ENCODE measurements at places on chromosomes 3 and 15. TPM values are rescaled to one million over a fixed set of nuclear protein-coding genes. Genes with fewer than 3 reads are reported as not detected.

Gene FETUB
- not detected for total RNA-seq

Gene MGLL
- 0.22 TPM for total RNA-seq

Gene ROPN1
- total RNA-seq, result not detected

Gene IL12A
- not detected for total RNA-seq

Gene GOLIM4
- total RNA-seq, result 9.9 TPM

Gene PIF1
- total RNA-seq, result 60.1 TPM

- no peak for DNase-seq
Measured at GRCh38 chr15:70792171-70792573, 28.8 kb upstream of the UACA start.

- DNase-seq, result no peak
Measured at GRCh38 chr15:65174509-65174908, 10.6 kb downstream of the CLPX start.

GRCh38 chr3:158405507-158405906, 165.5 kb upstream of the MLF1 start:
- DNase-seq, result no peak

GRCh38 chr15:58369956-58370355, 61.8 kb upstream of the LIPC start:
- no peak for DNase-seq

DNA sequence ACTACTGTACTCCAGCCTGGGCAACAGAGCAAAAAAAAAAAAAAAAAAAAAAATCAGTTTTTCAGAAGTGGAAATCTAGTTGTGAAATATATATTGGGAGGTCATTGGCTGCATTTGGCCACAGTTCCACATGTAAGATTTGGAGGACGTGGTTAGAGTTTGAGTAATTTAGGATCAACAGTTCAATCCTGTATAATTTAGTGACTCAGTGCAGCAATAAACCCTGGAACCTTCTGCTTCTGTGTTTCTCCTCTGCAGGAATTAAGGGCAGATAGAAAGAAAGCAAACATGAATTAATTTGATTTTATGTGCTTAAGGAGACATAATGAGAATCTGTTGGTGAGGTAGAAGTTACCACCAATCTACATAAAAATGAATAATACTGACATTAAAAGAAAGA, 347.0 kb downstream of the PTPRG start:
- DNase-seq, result no peak

DNA sequence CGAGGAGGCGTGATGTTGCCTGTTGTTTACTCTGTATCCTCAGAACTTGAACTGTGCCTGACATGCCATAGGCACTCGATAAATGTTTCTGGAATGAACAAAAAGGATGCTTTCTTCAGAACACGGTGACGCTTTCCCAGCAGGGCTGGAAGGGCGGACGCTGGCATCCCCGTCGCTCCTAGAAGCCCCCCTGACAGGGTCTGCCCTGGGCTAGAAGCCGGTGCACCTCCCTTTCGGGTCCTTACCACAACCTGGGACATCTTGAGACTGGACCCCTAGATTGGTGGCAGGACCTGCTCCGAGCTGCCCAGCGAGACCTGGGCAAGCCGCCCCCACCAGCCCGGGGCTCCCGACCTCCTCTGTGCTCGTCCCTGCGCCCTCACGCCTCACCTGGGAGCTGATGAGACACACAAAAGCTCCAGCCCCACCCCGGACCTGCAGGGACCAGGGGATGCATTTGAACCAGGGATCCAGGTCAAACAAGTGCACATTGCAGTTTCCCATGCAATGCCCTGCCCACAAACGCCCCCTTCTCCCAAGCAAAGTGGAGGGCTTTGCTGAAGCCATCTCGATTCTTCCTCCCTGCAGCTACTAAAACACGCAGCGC, 131.2 kb upstream of the MEF2A start:
- DNase-seq, result peak; percentile 44

DNA sequence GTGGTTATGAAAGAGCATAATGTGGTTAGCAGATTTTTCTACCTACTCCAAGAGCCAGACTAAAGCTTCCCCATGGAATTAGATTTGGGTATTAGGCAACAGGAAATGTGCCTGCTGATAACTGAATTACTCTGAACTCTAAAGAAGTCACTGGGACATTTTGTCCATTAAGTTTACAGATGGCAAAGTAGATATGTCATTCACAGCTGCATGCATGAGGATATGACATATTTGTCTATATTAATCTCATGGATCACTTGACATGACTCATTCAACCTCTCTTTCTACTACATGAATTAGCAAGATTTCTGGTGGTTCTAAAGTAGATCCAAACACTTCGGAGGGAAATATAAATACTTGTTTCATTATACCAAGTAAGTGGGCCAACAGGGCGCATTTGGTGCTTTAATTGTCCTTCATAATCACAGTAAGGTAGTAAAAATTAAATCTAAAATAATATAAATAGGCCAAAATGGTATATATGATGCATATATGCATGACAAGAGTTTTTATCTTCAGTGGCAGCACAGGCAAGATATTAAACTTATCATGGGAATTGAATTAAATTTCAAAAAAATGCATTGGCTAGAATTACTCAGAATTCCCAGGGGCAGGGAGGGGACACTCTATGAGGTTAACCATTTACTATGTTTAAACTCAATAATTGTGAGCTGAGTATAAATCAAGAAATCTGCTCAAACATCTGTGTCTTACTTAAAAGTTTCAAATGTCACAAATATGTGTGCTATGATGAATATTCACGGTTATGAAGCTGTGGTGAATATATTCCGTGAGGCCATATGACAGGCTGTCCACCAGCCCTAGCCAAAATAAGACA, 365.3 kb upstream of the KCNMB2 start:
- DNase-seq, result no peak

GRCh38 chr3:57221883-57222282, 5.6 kb upstream of the APPL1 start:
- DNase-seq, result no peak

GRCh38 chr3:46566040-46566641, at the start of gene LRRC2:
Gene LRRC2 (minus strand): TSS chr3:46566302. CDS start chr3:46551591, 14,711 bp downstream.
- peak; percentile 93 for DNase-seq

DNA sequence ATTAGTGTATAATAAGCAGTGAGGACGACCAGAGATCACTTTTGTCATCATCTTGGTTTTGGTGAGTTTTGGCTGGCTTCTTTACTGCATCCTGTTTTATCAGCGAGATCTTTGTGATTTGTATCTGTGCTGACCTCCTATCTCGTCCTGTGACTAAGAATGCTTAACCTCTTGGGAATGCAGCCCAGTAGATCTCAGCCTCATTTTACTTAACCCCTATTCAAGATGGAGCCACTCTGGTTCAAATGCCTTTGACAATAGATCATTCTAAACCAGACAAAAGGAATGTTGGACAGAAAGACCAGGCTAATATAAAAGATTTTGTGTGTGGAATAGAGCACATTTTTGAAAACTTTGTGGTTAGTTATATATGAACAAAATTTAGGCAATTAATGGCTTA, 618.5 kb upstream of the BCHE start:
- DNase-seq, result no peak

DNA sequence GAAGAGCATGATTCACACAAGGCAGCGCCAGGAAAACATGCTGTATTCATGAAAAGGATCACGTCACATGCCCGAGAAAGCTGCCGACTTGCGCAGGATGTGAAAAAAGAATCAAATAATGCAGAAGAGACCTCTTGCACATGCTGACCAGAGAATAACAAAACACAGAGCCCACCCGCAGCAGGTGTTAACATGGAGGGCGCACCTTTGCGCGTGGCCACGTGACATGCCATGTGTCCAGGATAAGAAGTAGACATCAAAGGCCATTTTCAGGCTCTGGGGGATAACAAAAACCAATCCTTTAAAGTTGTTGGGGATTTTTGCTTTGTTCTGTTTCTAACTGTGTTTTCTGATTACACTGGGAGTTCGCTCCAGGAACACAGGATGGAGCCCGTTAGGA, 1332.8 kb downstream of the ZPLD1 start:
- no peak for DNase-seq

Measured in endodermal cell (in vitro differentiated cells).